ENCODE measurements at places on chromosomes 7 and 10.

- no peak for DNase-seq
Measured at GRCh38 chr10:61804414-61804813, 97.1 kb upstream of the ARID5B start.

DNA sequence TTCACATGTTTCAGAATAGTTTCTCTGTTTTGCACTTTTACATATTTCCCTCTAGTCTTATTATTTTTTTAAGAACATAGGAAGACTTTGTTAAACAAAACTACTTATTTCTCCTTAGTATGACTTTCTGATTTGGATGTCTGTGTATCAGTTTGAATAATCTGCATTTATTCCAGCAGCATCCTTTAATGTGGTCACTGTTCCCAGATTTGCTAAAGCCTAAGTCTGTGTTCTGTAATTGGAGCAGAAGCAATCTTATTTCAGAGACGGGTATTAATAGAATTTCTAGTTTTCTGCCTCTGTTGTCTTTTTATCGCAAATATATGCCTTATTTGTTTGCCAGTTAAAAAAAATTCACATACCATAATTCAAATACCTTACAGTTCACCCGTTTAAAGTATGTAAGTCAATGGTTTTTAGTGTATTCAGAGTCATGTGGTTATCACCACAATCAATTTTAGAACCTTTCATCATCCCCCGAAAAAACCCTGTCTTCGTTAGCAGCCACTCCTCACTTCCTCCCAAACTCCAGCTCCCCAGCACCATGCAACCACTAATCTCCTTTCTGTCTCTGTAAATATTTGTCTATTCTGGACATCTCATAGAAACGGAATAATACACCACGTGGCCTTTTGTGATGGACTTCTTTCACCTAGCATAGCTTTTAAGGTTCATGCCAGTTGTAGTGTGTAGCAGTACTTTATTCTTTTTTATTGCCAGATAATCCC is 58.7 kb downstream of the INPP5F start:
- DNase-seq: no peak

- no peak for DNase-seq
Measured at GRCh38 chr10:91909117-91909677, at the start of gene FGFBP3. Gene FGFBP3, minus strand, starts transcription at chr10:91909486. Its CDS starts 517 bp downstream, at chr10:91908969.

GRCh38 chr7:122262246-122262645 is 42.3 kb downstream of the FEZF1 start:
- no peak for DNase-seq

- DNase-seq: no peak
Measured at GRCh38 chr10:108904163-108904838, 1019.0 kb downstream of the XPNPEP1 start.

- no peak for DNase-seq
Measured at GRCh38 chr10:114932945-114933344, 5.0 kb upstream of the TRUB1 start.

GRCh38 chr7:115083935-115084334 is 162.0 kb downstream of the MDFIC start:
- no peak for DNase-seq

DNA sequence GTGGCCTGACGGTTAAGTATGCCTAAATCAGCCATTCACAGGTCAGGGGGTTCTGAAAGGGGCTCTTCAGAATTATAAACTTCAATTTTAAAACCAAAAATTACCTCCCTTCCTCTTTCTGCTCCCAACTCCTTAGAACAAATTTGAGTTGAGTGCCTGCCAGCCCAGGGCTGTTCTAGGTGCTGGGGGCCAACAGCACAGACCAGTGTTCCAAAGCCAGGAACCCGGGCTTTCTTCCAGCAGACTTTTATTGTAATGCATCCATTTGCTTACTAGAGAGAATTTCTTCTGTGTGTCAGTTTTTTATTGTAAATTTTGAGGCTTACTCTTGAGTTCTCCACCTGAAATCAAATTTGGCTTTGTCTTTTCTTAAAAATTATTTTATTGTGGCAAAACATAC is 238.5 kb downstream of the CACNB2 start:
- DNase-seq: no peak

GRCh38 chr7:139109983-139110411 is 477 bp upstream of the ZC3HAV1 start:
- no peak for DNase-seq

- no peak for DNase-seq
Measured at GRCh38 chr7:91850455-91850854, 30.0 kb downstream of the MTERF1 start.

GRCh38 chr10:79268742-79269141 is 78.5 kb upstream of the PPIF start:
- DNase-seq: no peak

DNA sequence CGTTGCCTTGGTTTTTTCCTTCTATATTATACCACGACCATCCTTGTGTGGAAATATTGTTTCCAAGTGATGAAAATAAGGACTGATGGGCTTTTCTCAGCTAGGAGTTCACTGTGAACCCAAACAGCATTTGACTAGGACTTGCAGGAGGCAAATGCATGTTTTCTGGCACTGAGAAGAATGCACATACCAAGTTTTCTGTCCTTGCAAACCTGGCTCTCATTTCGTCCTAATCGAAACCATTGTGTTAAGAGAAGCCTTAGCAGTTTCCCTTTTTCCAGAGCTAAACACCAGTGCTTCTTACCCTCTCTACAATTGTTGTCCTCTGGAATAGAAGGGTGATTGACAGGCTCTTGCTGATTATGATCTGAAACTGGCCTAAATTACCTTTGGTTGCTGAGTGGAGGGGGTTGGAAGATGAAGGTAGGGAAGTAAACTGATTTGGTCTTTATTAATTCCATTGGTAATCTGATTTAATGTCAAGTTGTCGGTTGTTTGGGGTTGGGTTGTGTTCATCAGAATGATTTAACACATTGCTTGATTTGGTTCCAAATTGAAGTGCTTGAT is 33.1 kb upstream of the ELMO1 start:
- no peak for DNase-seq

GRCh38 chr10:18279173-18279572 is 138.9 kb downstream of the CACNB2 start:
- no peak for DNase-seq

- no peak for DNase-seq
Measured at GRCh38 chr10:8628351-8628750, 573.9 kb downstream of the GATA3 start.

DNA sequence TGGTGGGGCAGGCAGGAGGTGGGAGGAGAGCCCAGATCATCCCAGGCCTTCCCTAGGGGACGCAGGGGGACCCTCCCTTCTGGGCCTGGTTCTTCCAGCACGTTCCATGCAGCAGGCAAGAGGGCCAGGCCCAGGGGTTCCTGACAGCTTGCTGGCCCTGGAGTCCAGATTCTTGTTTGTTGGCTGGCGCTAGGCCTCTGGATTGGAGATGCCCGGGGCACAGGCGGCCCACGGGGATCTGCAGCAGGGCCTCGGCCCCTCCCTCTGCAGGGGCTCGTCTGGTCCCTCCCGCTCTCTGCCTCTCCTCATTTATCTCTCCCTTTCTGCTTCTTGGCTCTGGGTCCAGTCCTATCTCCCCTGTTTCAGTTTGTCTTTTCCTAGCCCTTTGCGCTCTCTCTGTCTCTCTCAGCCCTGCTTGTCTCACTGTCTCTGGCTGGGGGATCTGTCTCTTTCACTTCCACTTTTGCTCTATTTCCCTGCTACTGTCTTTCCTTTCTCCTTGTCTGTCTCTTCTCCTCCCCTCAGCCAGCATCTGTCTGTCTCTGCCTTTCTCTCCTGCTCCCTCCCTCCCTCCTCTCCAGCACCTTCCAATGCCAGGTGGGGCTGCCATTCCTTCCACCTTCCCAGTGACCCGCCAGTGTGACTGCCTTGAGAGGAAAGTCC is 1.1 kb upstream of the AQP1 start:
- DNase-seq: no peak

GRCh38 chr7:603152-603951 is 83.7 kb upstream of the PDGFA start:
- DNase-seq: no peak

DNA sequence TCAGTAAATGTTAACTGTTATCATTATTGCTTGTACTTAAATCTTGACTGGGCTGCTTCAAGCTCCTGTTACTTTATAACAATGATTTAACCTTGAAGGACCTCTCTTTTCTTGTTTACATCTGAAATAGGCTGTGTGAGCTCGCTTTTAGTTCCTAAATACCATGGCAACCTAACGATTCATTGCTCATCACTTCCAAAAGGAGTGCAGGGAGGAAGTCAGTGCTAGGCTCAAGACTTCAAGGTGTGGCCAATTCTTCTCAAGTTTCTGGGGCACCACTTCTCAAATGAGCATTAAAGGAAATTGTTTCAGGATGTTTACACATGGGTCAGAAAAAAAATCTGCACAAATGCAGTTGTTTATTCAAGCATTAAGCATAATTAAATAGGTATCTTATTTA is 284.2 kb downstream of the MTERF1 start:
- no peak for DNase-seq

DNA sequence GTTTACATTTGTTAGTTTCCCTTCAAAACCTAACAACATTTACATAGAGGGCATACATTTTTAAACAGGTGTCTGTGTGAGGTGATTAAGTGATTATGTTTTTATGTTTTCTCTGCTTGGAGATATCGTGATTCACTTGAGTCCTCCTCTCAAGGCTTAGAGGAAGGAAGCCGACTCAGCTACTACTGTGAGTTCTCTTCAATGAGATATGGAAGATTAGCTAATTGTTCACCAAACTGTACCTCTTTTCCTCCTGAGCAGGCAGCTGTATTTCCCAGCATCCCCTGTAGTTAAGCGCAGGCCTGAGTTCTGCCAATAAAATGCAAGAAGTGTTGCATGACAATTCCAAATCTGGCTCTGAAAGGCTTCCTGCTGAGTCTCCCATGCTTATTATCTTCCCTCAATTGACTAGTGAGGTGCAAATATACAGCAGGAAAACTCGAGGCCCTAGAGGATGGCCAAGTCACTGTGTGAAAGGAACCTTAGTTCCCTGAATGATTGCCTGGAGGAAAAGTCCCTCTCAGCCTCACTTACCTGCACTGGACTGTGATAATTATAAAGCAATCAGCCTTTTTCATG is 528.7 kb downstream of the GRM8 start:
- no peak for DNase-seq

DNA sequence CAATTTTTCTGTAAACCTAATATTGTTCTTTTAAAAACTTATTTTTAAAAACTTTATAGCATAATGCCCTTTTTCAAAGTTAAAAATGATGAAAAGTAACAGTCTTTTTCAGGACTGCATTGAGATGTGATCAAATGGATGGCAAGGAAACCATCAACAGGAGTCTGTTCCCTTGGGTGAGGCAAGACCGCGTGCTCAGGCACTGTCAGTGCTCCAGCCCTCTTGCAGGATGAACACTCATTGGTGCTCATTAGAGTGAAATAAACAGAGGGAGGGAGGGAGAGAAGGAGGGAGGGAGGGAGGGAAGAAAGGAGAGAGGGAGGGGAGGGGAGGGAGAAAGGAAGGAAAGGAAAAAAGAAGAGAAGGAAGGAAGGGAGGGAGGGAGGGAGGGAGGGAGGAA is 145.7 kb upstream of the CHST15 start:
- no peak for DNase-seq

- no peak for DNase-seq
Measured at GRCh38 chr10:58666024-58666423, 153.4 kb downstream of the BICC1 start.
